T-helper 2 cell treated with Interferon-gamma antibody and Interleukin-4, amounts not matched to agents 5 μg/mL and 100 μg/mL, for 36 hours (primary cell): ENCODE measurements at places on chromosomes 4 and X.

DNA sequence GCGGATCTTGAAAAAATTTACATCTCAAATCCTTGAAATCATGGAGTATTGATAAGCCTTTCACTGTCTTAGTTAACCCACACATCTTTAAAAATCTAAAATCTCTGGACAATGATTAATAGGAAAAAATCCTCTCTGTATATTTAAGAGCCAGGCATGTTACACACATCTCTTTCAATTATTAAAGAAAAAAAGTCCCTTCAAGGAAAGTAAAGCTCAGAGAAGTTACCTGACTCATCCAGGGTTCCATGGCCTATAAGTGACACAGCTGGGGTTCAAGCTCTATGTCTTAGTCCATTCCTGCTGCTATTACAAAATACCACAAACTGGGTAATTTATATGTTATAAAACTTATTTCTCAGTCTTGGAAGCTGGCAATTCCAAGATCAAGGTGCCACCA, 14.2 kb upstream of the FGF16 start:
- DNase-seq, result no peak

DNA sequence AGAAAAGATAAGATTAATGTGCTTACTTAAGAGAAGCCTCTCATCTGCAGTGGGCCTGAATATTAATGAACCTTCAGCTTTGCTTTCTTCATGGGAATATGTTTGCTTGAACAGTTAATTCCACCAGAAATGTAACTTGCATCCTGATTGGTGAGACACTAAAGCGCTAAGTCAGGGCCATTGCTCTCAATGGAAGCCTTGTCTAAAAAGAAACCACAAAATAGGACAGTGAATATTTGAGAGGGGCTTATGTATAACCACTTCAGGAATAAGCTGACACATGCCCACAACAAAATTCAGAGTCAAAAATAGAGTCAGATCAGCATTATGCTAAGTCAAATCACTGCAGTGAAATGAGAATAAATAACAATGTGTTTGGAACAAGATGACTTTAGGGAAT, 1125.8 kb downstream of the STIM2 start:
- DNase-seq, result no peak

- no peak for DNase-seq
Measured at GRCh38 chr4:73211968-73212367, 46.6 kb downstream of the ANKRD17 start.

DNA sequence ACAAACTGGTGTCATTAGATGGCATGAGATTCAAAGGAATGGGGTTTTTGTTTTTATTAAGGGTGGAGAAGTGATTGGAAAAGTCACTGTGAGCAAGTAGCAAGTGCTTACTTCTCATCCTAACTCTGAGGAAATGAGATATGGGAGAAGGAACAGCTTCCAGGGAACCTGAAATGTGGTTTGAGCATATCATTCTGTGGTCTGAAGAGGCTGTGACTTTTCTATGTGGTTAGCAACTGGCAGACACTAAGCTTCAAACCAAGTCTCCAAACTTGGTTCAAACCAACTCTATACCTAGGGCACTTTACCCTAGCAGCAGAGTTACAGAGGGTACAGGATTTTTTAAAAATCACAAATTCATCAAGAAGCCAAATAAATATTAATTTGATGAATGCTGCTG, 58.2 kb downstream of the DCLK2 start:
- DNase-seq, result no peak

DNA sequence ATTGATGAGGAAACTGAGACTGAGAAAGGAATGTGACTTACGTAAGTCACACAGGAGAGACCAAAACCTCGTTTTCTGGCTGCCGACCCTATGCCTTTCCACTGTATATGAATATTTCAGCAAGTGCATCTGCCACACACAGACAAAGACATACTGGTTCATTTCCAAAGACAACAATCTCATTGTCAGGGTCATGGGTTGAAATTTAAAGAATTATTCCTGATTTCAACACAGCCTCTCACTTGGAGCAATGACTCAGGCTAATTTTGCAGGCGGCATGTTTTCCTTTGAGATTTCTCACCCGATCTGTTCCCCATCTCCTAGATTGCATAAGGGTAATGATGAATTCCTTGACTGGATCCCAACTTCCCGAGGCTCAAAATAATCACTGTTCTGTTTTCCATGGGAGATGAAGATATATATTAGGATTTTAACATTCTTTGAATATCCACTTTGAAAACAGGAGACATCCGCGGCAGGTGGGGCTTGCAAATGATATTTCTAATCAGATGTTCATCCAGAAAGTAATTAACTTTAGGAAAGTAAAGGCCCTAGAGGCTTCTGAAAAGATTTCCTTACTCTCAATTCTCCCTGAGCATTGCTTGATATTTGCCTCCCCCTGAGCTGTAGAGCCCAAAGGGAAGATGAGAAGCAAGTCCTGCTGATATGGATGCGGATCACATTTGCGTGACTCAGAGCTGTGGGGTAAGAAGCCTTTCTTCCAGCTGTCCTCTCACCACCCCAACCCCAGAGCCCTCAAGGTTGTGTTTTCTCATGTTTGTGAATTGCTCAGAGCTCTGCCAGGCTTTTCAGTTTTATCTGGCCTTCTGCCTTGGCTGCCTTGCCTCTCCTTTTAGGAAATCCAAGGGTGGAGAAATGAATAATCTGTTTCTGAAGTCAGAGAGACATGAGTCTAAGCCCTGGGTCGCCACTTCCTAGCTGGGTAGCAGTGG, 361.1 kb upstream of the BOD1L1 start:
- DNase-seq, result no peak

DNA sequence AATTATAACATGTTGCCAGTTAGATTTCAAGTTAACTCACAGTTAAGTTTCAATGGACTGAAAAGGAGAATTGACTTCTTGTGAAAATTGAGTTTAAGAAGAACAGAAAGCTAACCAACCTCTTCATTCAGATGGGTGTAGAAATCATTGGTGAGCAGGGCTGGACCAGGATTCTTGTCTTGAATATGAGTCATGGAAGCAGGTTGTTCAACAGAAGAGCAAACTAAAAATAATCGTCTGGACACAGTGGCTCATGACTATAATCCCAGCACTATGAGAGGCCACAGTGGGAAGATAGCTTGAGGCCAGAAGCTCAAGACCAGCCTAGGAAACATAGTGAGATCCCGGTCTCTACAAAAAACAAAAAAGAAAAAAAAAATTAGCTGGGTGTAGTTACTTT, 98.2 kb downstream of the ARSJ start:
- no peak for DNase-seq

- DNase-seq, result no peak
Measured at GRCh38 chr4:75995727-75996126, 5.0 kb upstream of the SDAD1 start.
